ENCODE measurements at places on chromosomes 1 and 21.
A peak's percentile ranks its signal among the peaks of the same experiment; 100 is the strongest.

- DNase-seq, result peak; percentile 64
Measured at GRCh38 chr21:37071561-37072273, 1.2 kb downstream of the PIGP start.

GRCh38 chr1:194830387-194830786, 1644.0 kb upstream of the B3GALT2 start:
- no peak for DNase-seq

DNA sequence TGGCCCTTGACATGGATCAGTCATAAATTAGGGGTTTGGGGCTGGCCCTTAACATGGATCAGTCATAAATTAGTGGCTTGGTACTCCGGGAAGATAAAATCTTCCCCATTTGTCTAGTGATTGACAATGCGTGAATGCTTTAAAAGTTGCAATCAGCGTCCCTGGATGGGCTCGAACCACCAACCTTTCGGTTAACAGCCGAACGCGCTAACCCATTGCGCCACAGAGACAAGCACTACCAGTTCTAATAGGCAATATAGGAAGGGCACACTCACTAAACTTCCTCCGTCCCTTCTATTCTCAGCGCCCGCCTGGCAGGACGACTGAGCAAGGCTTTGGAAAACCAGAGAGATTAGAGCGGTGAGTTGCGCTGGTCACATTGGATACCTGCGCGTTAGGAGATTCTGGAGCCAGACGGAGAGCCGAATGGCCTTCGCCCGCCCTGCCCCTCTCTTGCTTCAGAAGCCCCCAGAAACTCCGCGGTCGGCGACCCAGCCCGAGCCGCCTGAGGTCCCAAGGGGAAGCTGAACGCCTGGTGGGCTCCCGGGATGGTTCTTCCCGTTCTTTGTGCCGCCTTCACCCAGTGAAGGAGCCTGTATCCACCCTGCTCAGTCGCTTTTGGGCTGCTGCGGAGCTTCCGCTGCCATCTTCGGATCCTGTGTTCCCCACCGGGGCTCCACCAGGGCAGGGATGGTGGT, 235.9 kb downstream of the FAM72C start:
- DNase-seq, result no peak

DNA sequence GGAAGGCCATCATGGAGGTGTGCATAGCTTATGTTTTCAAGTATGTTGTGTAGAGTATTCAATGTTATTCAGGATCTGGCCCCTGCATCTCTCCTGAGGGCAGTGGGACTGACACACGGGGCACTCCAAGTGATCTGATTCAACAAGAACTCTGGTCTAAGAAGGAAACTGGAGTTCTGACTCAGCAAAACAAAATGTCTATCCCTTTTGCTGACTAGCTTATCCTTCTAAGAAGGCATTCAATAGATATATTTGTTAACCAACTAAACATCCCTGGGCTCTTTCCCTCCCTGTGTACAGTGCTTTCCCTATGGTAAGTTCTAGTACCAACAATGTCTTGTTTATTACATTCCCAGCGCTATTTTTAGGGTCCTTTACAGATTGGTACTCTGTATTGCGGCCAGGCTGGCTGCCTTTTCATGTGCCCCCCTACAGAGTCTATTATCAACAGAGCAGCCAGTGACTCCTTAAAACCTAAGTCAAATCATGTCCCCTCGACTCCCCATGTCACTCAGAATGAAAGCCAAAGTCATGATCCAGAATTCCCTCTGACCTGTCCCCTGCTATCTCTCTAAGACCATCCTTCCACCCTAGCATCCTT, 304.9 kb downstream of the KCNH1 start:
- DNase-seq, result no peak

DNA sequence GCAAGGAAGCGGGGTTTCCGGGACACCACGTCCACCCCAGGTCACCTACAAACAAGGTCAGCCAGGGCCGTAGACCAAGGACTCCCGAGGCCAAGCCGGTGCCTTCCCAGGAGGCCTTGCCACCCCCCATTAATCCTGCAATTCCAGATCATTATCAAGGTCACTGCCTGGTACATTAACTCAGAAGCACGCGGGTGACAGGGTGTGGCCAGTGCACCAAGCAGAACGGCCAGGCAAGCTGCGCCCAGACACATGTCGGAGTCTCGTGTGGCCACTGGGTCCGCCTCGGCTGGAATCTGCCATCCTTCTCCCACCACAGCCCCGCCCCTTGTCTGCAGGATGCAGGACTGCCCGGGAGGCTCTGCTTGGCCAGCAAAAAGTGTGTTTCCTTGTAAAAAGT, 144.7 kb downstream of the PRDM16 start:
- DNase-seq, result no peak

- no peak for DNase-seq
Measured at GRCh38 chr1:111454859-111455641, 5.8 kb downstream of the ATP5PB start.

GRCh38 chr1:67777016-67777415, 56.3 kb downstream of the GNG12 start:
- DNase-seq, result no peak

- DNase-seq, result no peak
Measured at GRCh38 chr1:69483246-69483645, 84.5 kb upstream of the LRRC7 start.
